Substantia nigra (tissue), 51 donors: ENCODE measurements at places on chromosomes 7 and 10.
A peak's percentile ranks its signal among the peaks of the same experiment; 100 is the strongest.

GRCh38 chr10:123381224-123381623 lies 227.0 kb downstream of the BUB3 start:
- DNase-seq: no peak

GRCh38 chr7:68805159-68805558 lies 793.1 kb upstream of the AUTS2 start:
- no peak for DNase-seq

DNA sequence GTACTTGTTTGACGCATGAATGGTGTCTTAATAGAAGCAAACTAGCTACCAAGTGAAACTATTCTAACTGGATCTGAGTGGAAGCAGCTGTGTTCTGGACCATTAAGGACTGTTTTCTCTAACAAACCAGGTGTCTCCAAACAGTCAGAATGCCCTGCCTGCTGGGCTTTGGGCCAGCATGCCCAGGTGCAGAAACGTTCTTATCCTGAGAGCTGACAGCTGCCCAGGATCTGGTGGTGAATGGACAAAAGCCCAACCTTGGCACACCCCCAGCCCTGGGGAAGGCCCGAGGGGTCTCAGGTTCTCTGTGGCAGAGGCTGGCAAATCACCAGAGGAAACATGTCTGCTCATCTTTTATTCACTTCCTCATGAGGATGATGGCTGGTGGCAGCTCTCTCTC lies 48.2 kb upstream of the LAMB4 start:
- no peak for DNase-seq

DNA sequence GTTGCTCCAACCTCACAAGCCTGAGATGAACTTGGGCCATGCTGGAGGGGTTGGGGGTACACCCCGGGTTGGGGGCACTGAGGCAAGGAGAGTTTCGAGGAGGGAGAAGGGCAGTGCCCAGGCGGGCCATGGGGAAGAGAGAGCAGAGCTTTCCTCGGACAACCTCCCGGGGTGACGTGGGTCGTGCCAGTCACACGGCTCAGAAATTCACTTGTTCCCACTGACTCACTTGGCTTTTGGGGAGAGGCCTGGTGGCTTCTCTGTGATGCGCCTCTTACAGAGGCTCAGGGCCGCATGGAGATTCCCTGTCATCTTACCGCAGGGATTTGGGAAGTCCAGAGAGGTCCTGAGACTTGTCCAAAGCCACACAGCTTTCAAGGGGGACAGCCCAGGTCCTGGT lies 2.9 kb downstream of the LAT2 start:
- DNase-seq: no peak

GRCh38 chr7:50908628-50909290 lies 126.1 kb upstream of the GRB10 start:
- DNase-seq: no peak

DNA sequence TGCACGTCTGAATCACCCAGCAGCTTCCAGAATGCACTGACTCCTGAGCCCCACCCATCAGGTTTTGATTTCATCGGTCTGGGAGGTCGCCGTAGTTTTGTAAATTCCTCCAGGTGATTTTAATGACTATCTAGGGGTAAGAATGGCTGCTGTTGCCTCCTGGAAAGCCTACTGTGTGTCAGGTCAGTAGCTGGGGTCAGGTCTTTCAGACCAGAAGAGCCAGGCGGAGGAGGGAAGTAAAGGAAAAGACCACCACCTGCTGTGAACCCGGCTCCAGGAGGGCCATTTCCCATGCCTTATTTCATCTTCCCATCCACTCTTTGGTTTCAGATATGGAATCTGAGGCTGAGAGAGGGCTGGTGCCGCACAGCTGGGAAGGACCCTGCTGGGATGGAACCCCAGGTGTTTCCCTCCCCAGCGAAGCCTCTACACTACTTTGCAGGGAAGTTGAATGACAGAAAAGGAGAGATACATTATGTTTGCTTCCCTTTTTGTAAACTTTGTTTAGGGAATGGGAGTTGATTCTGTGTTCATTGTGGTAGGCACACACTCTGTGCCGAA lies 19.8 kb downstream of the ADAMTS14 start:
- DNase-seq: no peak

GRCh38 chr10:11245095-11245479 lies 227.4 kb downstream of the CELF2 start:
- no peak for DNase-seq

GRCh38 chr7:131244259-131244852 lies 83.3 kb upstream of the MKLN1 start:
- no peak for DNase-seq

GRCh38 chr7:126801733-126802132 lies 451.0 kb downstream of the GRM8 start:
- no peak for DNase-seq

DNA sequence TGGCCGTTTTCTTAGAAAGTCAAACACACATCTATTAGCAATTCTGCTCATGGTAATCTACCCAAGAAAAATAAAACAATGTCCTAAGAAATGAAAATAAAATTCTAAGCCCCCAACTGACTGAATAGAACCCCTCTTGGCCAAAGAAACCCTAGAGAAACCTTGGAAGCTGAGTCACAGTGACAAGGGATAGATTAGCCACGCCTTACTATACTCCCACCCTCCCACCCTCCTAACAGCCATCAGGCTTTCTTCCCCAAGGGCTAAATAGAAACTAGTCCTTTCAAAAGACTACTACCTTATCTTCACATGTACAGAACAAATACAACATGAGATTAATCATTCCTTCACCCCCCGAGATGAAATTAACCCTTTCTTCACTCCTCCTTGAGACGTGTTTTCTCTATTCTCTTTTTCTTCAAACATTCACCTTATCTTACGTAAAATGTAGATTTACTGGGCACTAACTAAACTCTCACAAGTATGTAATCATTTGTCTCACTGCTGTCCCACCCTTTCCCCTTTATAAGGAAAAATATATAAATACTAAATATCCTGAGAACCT lies 57.5 kb downstream of the HTR7 start:
- DNase-seq: no peak

DNA sequence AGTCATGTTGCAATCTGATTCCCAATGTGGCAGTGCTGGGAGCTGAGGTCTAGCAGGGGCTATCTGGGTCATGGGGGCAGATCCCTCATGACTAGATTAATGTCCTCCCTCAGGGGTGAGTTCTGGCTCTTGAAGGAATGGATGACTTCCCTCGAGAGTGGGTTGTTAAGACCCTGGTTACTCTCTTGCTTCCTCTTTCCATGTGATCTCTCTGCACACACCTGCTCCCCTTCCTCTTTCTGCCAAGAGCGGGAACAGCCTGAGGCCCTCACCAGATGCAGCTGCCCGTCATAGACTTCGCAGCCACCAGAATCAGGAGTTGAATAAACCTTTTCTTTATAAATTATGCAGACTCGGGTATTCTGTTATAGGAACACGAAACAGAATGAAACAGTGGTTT lies 37.8 kb downstream of the SFMBT2 start:
- DNase-seq: no peak

DNA sequence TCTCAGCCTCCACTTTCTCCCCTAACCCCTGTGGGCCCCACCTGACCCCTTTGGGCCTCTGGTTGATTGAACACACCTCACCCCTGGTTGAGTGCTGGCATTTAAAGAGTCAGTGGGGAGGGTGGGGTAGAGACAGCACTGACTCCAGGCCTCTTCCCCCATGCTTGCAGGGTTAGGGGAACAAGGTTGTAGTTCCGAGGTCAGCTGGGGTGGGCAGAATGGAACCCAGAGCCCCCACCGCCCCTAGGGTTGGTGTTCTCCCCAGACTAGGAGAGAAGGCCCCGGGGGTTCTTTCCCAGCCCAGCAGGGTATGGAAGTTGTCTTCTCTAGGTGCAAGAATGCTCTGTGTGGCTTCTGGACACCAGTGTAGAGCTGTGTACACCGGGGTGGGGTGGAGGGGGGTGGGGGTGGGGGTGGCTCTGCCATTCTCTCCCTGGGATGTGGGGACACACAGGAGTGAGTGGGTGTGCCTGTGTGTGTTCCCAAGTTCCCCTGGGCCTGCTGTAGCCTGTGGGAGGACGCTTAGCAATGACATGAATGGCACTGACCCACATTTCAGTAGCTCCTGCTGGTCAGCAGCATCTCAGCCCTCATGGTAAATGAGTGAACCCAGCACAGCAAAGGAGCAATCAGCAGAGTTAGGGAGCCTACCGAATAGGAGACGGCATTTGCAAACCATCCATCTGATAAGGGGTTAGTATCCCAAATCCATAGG lies 33.6 kb downstream of the PRF1 start:
- DNase-seq: no peak

DNA sequence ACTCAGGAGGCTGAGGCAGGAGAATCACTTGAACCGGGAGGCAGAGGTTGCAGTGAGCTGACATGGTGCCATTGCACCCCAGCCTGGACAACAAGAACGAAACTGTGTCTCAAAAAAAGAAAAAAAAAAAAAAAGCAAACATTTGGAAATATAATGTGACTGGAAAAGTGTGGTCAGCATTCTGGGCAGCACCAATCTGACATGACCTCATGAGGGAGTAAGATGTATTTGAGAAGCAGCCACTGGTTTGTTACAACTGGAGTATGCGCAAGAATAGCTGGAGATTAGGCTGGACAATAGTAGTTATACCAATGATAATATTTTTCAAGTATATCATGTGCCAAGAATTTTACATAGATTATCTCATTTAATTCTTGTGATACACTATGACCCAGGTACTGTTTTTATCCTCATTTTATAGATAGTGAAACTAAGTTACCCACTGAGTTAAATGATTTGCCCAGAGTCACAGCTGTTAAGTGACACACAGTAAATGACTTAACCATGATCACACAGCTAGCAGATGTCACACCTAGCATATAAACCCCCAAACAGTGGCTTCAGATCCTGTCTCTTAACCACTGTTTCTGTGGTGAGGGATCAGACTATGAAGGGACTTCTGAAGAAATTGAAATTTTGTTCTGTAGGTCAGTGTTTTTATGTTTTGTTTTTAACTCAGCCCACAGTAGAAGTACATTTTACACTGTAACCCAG lies 11.1 kb downstream of the MCU start:
- no peak for DNase-seq

- DNase-seq: no peak
These were observed 85.4 kb downstream of the PCLO start for GRCh38 chr7:83077328-83077727.

- DNase-seq: peak; percentile 43
These were observed 19.8 kb downstream of the RGR start for GRCh38 chr10:84264611-84265141.

- no peak for DNase-seq
These were observed 46.3 kb upstream of the ZNF365 start for GRCh38 chr10:62327885-62328284.

GRCh38 chr10:95034401-95034800 lies 34.9 kb downstream of the CYP2C8 start:
- DNase-seq: no peak

DNA sequence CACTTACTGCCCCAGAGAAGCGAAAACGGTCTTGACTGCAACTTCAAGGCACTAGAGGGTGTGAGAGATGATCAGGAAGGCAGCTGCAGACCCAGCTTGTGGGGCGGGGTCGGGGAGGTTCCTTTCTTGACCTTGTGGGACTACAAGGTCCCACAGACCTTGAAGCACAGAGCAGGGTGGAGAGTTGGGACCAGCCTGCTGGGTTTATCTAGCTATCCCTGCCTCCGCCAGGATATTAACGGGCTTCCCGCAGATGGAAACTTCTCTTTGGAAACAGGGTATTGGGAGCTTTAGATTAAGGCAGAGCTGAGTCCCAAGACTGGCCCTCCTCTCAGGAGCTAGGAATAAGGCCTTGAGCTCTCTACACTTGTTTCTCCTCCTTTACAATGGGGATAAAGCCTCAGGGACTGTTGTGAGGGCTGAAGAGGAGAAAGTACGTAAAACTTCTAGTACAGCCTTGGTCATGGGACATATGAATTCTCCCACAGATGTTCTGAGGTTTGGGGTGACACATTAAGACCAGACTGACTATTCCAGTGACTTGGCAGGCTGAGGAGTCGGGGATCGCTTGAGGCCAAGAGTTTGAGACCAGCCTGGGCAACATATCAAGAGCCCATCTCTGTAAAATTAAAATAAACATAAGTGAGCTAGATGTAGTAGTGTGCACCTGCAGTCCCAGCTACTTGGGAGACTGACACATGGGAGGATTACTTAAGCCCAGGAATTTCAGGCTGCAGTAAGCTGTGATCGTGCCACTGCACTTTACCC lies 153.2 kb downstream of the CDH23 start:
- DNase-seq: no peak

- DNase-seq: no peak
These were observed at the start of gene COBL for GRCh38 chr7:51316666-51317581. TSS of gene COBL (minus strand) at chr7:51316809. CDS start at chr7:51316633, 176 bp downstream.

GRCh38 chr10:84135836-84136235 lies 3.5 kb upstream of the GHITM start:
- DNase-seq: no peak

DNA sequence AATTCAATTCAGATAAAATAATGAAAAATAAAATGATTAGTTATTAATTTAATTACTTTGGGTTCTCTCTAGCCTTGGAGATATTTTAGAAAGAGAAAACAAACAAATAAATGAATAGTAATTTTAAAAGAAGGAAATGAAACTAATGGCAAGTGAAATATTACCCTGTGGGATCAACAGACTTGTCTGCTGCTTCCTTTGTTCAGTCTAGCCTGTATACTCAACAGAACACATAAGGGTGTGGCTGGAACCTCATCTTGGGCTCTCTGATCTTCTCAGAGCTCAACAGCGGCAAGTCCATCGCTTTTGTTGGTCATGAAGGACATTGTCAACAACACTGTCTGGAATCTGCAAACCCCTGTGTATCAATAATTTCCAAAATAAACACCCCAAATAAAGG lies 904.9 kb downstream of the IPMK start:
- DNase-seq: no peak

- no peak for DNase-seq
These were observed 1095.3 kb downstream of the GRM8 start for GRCh38 chr7:126157391-126157790.

- no peak for DNase-seq
These were observed 1605.4 kb upstream of the LRRTM3 start for GRCh38 chr10:65320236-65321026.

- no peak for DNase-seq
These were observed 56.4 kb downstream of the ETV1 start for GRCh38 chr7:13933091-13933490.

GRCh38 chr7:107037717-107038603 lies 6.5 kb upstream of the PRKAR2B start:
- no peak for DNase-seq

DNA sequence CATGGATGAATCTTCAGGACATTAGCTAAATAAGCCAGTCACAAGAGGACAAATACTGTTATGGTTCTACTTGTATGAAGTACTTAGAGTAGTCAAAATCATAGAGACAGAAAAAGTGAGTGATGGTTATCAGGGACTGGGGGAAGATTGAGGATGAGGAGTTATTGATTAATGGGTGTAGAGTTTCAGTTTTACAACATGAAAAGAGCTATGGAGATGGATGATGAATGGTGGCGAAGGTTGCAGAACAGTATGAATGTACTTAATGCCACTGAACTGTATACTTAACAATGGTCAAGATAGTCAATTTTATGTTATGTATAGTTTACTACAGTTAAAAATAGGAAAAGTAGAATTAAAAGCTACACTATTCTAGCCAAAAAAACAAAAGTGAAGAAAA lies 7.8 kb downstream of the STK31 start:
- no peak for DNase-seq
